ENCODE measurements at places on chromosomes 11 and 22.

- DNase-seq = no peak
Measured at GRCh38 chr22:17336061-17336460, 33.2 kb upstream of the CECR2 start.

DNA sequence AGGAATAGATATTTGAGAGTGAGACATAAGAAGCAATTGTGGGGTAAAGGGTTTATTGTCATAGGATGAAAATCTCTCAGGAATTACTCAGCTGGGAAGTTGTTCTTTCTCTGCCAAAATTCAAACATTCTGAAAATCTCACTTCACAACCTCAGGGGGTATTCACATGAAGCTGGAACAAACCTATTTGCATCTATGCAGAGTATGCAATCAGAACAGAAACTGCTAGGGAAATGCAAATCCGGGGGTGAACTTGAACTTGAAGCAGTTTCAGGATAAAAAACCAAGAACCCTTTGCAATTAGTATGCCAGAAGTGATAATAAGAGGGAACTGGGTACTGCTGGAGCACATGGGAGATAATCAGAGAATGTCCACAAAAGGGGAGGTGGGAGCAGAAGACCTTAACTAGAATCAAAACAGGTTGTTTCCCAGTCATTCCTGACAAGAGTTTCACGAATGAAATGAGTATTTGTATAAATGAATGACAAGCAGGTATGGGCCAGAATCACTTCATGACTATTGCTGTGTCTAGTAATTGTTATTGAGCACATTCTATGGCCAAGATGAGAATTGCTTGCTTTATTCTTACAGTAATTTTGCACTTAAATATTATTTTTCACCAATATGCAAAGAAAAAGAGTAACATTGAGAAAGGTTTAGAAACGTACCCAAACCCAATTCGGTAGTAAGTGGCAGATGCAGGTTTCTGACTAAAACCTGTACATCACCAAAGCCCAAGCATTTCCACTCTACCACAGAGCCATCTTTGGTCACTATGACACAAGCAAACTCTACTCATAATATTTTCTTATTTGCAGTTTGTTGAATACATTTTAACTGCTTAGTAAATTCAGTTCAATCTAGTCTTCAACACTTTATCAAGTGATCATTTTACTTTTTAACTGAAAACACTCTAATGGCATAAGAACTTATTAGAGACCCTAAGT lies 61.8 kb upstream of the UBASH3B start:
- no peak for DNase-seq

- no peak for DNase-seq
Measured at GRCh38 chr22:37684803-37685615, 1.1 kb upstream of the NOL12 start.

- no peak for DNase-seq
Measured at GRCh38 chr11:23540101-23540561, 679.9 kb upstream of the CCDC179 start.

DNA sequence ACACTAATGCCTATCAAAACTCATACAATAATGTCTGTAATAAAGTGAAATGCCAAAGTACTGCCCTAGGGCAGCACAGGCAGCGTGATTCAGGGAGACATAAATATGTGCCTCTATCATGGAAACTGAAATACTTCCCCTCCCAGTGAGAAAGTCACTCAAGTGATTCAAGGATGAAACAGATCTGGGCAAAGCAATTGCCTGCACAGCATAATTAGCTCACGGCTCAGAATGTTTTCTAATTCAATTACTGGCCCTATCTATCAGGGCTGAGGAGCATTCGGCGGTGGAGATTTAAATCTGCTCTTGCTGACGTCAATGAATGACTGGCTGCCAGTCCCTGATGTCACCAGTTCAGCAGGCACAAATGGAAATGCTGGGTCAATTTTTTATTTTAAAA lies 27.7 kb upstream of the PPP2R1B start:
- DNase-seq = no peak

- no peak for DNase-seq
Measured at GRCh38 chr22:32617903-32618302, 143.3 kb downstream of the FBXO7 start.

DNA sequence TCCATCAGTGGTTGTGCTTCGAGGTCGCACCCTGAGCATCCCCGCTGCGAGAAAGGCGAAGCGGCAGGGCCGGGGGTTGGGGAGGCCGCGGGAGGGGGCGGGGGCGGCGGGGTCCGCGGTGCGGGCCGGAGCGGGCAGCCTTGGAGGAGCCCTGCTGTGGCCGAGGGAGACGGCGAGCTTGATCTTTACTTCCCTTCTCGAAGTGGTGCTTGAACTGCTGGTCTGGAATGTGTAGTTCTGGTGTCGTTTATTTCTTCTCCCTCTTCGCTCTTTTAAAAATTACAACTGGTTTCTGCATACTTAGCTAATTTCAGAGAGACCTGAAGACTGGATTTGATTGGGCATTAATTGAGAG lies 1.1 kb downstream of the APLP2 start:
- no peak for DNase-seq

All from omental fat pad (tissue), 4 donors.